ENCODE measurements at places on chromosomes 6 and 20. TPM values are rescaled to one million over a fixed set of nuclear protein-coding genes. Genes with fewer than 3 reads are reported as not detected.

DNA sequence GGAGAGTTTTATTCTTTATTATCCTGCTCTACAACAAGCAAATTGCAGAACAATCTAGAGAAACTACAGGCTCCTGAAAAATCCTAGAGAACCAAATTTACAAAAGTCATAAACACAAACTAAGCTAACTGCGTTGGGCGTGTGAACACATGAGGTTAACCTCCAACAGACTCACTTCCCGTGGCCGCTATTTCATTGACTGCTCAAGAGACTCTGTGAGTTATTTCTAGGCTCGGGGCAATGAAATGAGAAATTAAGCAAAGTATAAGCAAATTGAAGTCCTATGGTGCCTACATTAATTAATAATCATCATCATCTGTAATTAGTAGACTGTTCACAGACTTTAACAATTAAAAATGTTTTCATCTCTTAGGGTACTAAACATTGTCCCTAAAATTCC is 100.0 kb downstream of the MBOAT1 start:
- no peaks in the 10 kb centered on the region for H3K36me3 ChIP-seq
- DNase-seq: no peak
- H3K4me3 ChIP-seq: no peak overlapping the region
- no peaks in the 10 kb centered on the region for H3K4me1 ChIP-seq
- no peak overlapping the region for H3K27ac ChIP-seq

DNA sequence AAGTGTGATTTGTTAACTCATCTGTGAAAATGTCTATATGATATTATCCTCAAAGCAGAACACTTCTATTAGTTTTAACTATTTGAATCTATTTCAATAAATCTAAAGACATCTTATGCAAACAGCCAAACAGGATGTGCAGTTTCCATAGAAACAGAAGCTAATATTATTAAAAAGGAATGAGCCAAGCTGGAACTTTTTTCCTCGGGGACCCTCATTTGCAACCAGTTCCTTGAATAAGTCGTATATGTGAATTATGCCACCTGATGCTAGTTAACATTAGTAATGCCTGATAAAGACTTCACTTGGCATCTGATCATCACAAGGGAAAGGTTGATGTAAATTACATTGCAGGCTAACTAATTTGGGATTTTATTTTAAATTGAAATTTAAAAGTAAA is 216.9 kb upstream of the SMLR1 start:
- H3K27ac ChIP-seq: no peak overlapping the region
- DNase-seq: no peak
- H3K27me3 ChIP-seq: no peaks in the 10 kb centered on the region
- no peak overlapping the region for H3K4me3 ChIP-seq

DNA sequence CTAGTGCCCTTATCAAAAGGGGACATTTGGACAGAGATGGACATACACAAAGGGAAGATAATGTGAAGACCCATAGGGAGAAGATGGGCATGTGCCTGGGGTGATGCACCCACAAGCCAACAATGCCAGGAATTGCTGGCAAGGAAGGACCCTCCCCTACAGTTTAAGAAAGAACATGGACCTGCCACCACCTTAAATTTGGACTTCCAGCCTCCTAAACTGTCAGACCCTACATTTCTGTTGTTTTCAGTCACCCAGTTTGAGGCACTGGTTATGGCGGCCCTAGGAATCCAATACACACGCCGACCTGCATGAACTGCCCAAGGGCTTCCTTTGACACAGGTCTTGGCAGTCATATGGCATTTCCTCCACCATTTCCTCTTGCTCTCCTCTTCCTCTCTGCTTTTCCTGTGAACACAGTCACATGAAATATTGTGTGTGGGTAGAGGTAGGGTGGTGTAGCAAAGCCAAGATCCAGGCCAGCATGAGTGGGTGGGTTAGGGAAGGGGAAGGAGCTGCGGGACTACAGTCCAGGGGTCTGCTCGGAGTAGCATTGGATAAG is 115.6 kb downstream of the ZDHHC14 start:
- peaks cover 31% of the 10 kb centered on the region for H3K4me1 ChIP-seq
- H3K27ac ChIP-seq: no peak overlapping the region
- H3K27me3 ChIP-seq: no peaks in the 10 kb centered on the region
- no peak overlapping the region for H3K4me3 ChIP-seq

GRCh38 chr6:109379711-109380110 is 2.6 kb downstream of the CD164 start:
- DNase-seq: no peak
- no peaks in the 10 kb centered on the region for H3K27me3 ChIP-seq
- H3K36me3 ChIP-seq: peaks cover 45% of the 10 kb centered on the region
- peaks cover 47% of the 10 kb centered on the region for H3K4me1 ChIP-seq
- H3K4me3 ChIP-seq: peak overlapping the region; percentile 93

DNA sequence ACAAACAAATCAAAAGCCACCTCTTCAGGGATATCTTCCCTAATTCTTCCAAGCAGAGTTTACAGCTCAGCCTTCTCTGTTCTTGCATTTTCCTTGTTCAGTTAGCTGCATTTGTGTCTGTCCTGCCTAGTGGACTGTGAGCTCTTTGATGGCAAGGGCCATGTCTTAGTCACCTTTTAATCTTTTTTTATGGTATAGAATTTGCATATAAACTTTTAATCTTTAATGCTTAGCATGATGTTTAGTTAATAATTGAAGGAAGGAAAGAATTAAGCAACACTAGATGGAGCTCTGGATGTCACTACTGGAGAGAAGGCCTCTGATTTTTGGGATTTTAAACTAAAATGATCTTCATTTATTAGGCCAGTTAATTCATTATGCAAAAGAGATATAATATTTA is 12.1 kb downstream of the PPP2R5D start:
- DNase-seq: no peak
- no peak overlapping the region for H3K4me3 ChIP-seq
- H3K36me3 ChIP-seq: peaks cover 4% of the 10 kb centered on the region
- H3K27me3 ChIP-seq: no peaks in the 10 kb centered on the region
- H3K27ac ChIP-seq: no peak overlapping the region

- no peaks in the 10 kb centered on the region for H3K4me1 ChIP-seq
- H3K36me3 ChIP-seq: no peaks in the 10 kb centered on the region
- no peak overlapping the region for H3K4me3 ChIP-seq
- H3K27ac ChIP-seq: no peak overlapping the region
- DNase-seq: peak; percentile 58
Measured at GRCh38 chr6:133553652-133554051, 312.5 kb downstream of the EYA4 start.

GRCh38 chr6:136983687-136984086 is 61.1 kb downstream of the IL20RA start:
- no peaks in the 10 kb centered on the region for H3K36me3 ChIP-seq
- H3K4me1 ChIP-seq: no peaks in the 10 kb centered on the region
- no peak overlapping the region for H3K27ac ChIP-seq
- DNase-seq: no peak
- peaks cover 26% of the 10 kb centered on the region for H3K27me3 ChIP-seq

- no peaks in the 10 kb centered on the region for H3K36me3 ChIP-seq
- no peak for DNase-seq
- no peak overlapping the region for H3K27ac ChIP-seq
- H3K4me3 ChIP-seq: no peak overlapping the region
Measured at GRCh38 chr6:38775870-38776269, 60.8 kb downstream of the DNAH8 start.

DNA sequence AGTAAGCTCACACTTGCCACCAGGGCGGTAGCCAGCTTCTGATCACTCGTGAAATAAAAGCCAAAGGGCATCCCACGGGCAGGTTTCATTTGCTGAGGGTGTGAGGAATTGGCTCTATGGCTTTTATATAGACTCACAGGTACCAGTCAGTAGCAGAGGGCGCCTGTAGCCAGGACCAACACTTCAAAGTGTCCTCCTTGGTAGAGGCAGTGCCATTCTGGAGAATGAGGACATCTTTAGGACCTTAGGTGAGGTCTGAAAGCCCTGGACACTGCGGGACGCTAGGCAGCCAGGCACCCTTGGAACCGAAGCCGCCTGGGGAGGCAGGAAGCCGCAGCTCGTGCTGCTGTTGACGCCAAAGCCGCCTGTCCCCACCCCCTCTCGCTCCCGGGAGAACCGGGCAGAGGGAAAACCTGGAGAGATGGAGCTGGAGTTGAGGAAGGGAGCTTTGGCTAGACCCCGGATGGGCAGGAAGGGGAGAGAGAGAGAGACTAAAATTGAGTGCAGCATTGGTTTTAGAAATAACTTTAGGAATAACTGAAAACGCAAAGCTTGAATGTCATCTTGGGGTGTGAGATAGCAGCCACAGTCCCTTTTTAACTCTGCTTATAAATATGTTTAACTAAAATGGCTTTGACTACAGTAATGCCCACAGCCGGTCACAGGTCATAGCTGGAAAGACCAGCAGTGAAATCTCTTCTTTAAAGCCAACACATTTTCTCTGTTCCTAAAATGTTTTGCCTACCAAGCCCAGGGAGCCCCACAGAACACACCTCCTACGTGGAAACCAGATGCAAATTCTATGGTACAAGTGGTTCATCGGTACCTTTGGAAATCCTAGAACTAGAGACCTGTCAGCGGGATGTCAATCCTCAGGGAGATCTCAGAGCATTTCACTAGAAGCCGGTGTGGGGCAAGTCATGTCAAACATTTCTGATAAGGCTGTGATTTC is 128.5 kb upstream of the CDYL start:
- H3K27me3 ChIP-seq: peaks cover 34% of the 10 kb centered on the region
- H3K4me1 ChIP-seq: peaks cover 10% of the 10 kb centered on the region
- no peak overlapping the region for H3K27ac ChIP-seq
- DNase-seq: peak; percentile 30
- H3K36me3 ChIP-seq: no peaks in the 10 kb centered on the region

- H3K27ac ChIP-seq: no peak overlapping the region
- no peak for DNase-seq
Measured at GRCh38 chr6:13539572-13539971, 34.8 kb upstream of the SIRT5 start.

Gene TRAPPC3L
- total RNA-seq: not detected

Gene GRM1
- not detected for total RNA-seq

Gene FAM83B
- total RNA-seq: not detected

Gene BEND3
- total RNA-seq: 6.3 TPM

Gene EYS
- total RNA-seq: not detected

Gene SCRT2
- total RNA-seq: not detected

Gene GTF2H4
- total RNA-seq: 41.9 TPM

Gene VNN1
- not detected for total RNA-seq

Gene ABHD16A
- 23.7 TPM for total RNA-seq

Gene FAM209B
- not detected for total RNA-seq
